ENCODE measurements at places on chromosomes 5 and 9.

DNA sequence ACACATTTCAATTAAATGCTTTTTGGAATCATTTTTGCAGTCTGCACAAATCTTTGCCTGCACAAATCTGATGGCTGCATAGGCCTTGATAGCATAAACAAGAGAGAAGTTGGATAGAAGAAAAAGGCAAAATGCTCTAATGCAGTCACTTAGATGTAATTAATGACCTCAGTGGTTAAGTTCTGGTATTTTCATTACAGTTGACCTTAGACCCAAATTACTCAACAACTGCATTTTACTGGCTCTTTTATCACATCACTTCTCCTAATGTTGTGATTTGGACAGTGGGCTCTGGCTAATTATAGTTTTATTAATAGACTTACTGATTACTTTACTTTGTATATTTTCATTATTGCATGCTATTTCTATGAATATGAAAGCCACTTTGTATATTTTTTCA is 34.3 kb downstream of the NTRK2 start:
- DNase-seq, result no peak

DNA sequence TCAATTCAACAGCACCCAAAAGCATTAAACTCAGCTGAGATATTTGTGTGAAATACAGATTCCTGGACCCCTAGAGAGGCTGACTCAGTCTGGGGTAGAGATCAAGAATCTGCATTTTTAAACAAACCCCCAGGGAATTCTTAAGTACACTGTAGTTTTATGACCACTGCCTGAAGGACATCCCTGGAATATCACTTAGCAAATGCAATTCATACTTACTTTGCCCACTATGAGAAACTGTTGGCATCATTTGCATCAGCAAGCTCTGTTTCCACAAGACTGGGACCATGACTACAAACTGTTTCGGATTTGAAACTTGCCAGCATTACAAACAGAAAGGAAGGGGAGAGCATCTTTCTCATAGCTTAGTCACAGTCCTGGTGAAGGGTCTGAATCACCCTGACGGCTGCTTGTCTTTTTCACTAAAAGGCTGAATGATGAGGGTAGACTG is 63.7 kb downstream of the MLLT3 start:
- no peak for DNase-seq

- DNase-seq, result peak; percentile 74
Observed at GRCh38 chr9:136694163-136694871, 7.1 kb upstream of the AGPAT2 start.

DNA sequence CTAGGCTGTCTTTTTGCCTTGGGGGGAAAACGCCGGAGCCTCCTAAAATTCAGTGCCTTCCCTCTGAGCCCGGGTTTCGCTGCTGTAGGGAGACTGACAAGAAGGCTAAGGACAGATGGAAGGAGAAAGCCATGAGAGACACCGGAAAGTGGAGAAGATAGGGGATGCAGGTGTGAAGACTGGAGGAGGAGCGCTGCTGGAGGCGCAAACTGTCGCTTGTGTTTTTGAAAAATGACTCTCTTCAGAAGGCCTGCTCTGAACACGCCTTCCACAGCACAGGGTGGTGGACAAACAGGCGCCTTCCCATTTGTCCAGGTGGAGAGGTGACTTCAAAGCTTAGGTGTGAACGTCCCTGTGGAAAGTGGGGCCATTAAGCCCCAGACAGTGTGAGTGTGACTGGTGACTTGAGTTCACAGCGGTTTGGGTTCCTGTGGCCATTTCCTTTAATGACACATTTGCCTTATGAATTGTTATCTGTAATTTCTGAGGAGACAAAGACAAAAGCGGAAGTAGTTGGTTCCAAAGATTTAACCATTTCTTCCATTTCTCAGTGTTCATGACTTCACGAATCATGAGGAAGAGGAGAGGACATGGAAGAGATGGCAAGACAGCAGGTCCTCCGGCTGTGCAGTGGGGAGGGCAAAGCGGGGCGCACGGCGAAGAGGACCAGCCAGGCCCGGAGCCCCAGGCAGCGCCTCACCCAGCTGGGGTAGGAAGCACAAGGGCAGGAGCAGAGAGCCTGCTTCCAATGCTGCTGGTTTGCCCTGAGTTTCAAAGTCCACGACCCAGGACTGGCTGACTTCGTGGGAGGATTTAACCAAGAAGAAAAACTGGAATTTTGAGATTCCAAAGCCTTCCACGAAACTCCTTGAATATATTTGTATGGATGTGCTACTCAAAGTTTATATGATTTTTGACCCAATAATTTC is 27.8 kb upstream of the SEMA4D start:
- DNase-seq, result no peak

DNA sequence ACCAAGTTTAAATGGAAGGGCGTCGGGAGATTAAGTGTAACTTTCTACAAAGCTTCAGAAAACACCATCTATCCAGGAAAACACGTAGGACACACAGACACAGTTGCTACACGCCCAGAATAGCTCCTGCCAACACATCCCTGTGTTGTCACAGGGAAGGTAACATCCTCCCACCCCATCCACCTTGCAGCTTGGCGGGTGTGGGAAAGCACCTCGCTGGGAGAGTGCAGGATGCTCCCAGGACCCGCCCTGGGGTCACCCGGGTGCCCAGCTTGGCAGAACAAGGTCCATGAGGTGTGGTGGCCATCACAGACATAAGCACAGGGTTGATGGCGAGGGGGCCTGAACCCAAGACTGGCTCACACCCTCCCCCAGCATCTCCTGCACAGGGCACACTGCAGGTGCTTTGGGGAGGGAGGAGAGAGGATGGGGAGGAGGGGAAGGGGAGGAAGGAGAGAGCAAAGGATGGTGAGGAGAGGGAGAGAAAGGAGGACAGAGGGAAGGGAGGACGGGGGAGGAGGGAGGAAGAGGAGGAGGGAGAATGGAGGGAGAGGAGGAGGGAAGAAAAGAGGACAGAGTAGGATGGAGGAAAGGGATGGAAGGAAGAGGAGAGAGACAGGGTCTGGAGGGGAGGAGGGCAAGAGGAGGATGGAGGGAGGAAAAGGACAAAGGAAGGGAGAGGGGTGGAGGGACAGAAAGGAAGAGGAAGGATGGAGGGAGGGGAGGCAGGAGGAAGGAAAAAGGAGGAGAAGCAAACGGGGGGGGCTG is 37.2 kb downstream of the GOLM1 start:
- DNase-seq, result no peak

DNA sequence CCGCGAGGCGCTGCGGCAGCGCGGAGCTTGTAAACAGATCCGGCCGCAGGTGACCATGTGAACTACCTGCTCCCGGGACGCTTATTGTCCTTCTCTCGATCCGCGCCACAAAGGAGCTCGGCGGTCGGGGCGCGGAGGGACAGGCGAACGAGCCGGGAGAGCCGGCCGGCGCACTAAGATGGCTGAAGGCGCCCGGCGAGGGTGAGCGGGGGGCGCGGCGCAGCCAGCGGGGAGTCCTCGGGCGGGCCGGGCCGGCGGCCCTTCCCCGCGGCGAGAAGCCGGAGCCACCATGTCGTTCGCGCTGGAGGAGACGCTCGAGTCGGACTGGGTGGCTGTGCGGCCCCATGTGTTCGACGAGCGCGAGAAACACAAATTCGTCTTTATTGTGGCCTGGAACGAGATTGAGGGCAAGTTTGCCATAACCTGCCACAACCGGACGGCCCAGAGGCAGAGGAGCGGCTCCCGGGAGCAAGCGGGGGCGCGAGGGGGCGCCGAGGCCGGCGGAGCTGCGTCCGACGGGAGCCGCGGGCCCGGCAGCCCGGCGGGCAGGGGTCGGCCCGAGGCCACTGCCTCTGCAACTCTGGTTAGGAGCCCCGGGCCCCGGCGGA is 535 bp downstream of the JMY start:
- no peak for DNase-seq

- no peak for DNase-seq
Observed at GRCh38 chr5:141094481-141095262, at the start of gene PCDHB2. Gene PCDHB2, plus strand, starts transcription at chr5:141094615. Its CDS starts 176 bp downstream, at chr5:141094791.

DNA sequence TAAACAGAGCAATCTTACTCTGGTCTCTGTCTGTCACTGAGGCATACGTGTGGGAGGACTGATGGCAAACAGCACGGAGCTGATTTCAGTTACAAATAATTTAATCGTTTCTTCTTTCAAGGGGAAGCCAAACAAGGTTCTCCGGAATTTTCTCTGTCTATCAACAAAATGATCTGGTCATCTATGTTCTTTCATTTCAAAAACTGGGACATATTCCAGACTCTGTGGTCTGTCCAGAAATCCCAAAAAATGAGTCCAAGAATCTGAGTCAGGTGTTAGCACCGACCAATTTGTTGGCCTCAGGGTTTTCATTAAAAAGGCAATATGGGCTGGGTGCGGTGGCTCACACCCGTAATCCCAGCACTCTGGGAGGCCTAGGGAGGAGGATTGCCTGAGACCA is 69.9 kb upstream of the ZNF608 start:
- no peak for DNase-seq

DNA sequence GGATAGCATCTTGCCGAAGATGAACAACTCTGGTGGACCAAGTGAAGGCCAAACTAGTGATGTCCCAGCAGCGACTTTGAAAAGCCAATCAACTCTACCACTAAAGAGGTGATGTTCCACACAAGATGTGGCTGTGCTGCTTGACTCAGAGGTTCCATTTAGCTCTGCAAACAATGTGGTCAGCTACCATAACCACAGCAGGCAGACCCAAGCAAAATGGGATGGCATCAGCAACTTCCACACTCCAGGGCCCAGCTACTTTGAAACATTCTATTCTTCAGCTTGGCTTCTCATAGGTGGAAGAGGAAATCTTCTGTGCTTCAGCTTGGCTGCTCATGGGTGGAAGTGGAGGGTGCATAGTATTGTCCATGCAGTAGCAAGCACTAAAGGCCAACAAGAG is 70.5 kb downstream of the IRX2 start:
- DNase-seq, result no peak

GRCh38 chr5:149006426-149006825 is 56.4 kb downstream of the SH3TC2 start:
- no peak for DNase-seq

- peak; percentile 45 for DNase-seq
Observed at GRCh38 chr5:141040093-141040770, 10.9 kb upstream of the PCDHB1 start.

- DNase-seq, result peak; percentile 14
Observed at GRCh38 chr9:109780453-109781033, 545 bp downstream of the PALM2AKAP2 start.

GRCh38 chr5:25863811-25864210 is 1174.6 kb downstream of the CDH9 start:
- no peak for DNase-seq

GRCh38 chr5:109931049-109931780 is 241.5 kb downstream of the MAN2A1 start:
- no peak for DNase-seq

DNA sequence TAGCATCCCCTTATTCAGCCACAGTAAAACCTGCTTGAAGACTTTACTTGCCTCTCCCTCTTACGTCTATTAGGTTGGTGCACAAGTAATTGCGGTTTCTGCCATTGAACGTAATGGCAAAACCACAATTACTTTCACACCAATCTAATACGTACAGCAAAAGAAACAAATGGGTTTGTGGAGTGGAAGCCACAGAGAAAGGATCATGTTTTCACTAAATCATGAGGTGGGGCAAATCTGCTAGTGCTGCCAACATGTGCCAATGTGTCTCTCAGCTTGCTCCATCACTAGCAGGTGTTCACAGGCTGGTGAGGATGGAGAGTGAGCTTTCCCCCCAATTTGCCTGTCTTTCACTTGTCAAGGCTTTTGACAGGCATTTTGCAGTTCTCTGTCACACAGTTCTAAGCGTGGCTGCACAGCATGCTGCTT is 15.9 kb downstream of the DMAC1 start:
- DNase-seq, result no peak

All from HTR-8/SVneo (cell line).